ENCODE measurements at places on chromosomes 7 and 10.

- peak; percentile 26 for DNase-seq
These were observed 5.3 kb upstream of the PRKRIP1 start for GRCh38 chr7:102390697-102391484.

DNA sequence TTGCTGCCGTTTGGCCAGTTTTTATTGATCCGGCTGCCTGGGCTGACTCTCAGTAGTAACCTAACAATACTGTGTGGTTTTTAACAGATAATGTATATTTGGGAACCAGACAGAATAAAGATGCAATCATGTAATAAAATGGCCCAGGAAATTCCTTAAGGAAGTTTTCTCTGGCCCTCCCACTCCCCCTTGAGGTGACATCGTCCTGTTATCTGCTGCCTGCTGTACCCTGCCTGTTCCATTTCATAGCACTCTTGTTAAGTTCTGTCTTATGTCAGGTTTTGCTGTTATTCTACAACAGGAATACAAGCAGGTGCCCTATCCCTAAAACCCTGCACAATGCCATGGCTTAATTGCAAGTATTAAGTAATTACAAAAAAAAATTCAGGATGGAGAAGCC lies 12.5 kb downstream of the ITGB8 start:
- DNase-seq: no peak

GRCh38 chr7:93569189-93569588 lies 5.3 kb downstream of the CALCR start:
- no peak for DNase-seq

DNA sequence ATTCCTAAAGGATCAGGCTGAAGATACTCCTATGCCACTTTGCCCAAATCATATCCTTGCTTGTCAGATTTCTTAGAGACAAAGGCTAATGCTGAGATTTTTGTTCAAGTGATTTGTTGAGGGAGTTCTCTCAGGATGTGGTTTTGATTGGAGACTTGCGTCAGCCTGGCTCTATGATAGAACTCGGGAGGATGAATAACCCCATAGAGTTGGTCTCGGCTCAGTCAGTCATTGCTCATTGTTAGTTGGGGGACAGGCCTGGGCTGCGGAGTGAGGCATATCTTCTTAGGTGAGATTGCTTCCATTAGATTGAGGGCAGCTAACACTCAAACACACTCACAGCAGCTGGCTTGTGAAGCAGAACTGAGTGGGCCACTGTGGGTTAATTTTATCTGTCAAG lies 203.4 kb downstream of the KIF20B start:
- DNase-seq: no peak

- DNase-seq: no peak
These were observed 63.9 kb downstream of the BTAF1 start for GRCh38 chr10:91987397-91988037.

DNA sequence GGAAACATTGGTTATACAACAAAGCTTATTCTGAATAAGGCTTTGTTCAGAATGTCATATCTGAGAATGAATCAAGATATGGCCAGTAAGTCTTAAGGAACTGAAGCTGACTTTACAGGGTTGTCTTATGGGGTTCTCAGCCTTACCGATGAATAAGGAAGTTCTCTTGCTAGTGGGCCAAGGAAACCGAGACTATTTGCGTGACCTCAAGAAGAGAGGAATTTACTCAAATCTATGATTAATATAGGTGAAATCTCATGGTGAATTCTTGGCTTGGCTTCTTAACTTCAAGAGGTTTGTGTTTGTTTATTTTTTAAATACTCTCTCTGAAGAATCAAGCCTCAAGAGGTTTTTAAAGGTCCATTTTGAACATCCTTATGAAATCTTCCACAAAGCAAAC lies 4.7 kb upstream of the MRLN start:
- DNase-seq: no peak

All from stimulated activated CD4-positive, alpha-beta T cell treated with anti-CD3 and anti-CD28 coated beads, Interleukin-1b, Interleukin-23, amount 100 ng/mL, for 1 hour (primary cell).